ENCODE measurements at places on chromosomes 2 and 18.

- no peak for DNase-seq
These were observed 13.0 kb downstream of the PTMA start for GRCh38 chr2:231720987-231721966.

DNA sequence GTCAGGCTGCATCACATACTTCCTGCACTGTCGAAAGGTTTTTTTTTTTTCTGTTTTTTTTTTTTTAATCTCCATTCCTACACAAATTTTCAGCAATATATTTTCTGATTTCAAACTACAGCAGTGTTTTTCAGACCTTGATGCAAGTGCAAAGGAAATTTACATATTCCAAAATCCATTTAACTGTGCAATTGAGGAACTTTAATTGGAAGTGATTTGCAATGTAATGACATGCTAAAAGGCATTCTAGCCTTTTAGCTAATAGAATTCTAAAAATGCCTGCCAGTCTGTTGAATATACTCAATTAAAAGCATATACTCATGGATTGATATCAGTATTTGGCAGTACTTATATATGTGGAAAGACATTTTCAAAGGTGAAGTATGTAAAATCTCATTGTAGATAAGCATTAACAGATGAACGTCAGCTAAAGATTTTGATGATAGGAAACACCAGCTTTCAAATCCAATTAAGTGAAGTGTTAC is 210.5 kb downstream of the OTX1 start:
- DNase-seq = no peak

DNA sequence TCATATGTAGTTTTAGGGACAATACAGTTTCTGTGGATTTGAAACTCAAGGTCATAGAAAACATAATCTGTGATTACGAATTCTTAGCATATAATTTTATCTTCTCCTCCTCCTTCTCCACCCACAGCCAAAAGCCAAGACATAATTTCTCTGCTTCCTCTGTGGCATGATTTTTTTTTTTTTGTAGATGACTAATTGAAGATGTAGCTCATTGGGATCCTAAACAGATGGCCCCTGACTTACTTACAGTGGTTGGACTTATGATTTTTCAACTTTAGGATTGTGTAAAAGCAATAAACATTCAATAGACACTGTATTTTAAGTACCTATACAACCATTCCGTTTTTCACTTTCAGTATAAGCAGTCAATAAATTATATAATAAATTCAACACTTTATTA is 42.3 kb downstream of the FSIP2 start:
- DNase-seq = no peak

DNA sequence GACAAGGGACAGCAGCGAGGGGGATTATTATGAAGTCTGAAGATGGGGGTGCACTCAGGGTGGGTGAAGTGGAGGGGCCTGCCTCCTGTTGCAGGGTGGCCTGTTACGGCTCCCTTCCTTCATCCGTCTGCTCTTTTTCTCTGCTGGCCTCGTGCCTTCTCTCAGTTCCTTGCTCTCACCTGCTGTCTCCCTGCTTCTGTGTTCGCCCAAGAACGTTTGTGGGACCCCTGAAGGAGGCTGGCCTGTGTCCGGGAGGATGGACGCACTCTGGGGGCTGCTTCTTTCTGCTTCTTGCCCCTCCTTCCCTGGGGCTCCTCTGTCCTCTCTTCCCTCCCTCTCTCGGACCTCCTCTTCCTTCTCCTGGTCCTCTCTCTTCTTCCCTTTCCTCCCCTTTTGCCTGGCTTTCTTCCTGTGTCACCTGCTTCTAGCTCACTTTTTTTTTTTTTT is 13.8 kb downstream of the MROH2A start:
- no peak for DNase-seq

- DNase-seq = no peak
These were observed 166.6 kb upstream of the SETBP1 start for GRCh38 chr18:44514106-44514505.

DNA sequence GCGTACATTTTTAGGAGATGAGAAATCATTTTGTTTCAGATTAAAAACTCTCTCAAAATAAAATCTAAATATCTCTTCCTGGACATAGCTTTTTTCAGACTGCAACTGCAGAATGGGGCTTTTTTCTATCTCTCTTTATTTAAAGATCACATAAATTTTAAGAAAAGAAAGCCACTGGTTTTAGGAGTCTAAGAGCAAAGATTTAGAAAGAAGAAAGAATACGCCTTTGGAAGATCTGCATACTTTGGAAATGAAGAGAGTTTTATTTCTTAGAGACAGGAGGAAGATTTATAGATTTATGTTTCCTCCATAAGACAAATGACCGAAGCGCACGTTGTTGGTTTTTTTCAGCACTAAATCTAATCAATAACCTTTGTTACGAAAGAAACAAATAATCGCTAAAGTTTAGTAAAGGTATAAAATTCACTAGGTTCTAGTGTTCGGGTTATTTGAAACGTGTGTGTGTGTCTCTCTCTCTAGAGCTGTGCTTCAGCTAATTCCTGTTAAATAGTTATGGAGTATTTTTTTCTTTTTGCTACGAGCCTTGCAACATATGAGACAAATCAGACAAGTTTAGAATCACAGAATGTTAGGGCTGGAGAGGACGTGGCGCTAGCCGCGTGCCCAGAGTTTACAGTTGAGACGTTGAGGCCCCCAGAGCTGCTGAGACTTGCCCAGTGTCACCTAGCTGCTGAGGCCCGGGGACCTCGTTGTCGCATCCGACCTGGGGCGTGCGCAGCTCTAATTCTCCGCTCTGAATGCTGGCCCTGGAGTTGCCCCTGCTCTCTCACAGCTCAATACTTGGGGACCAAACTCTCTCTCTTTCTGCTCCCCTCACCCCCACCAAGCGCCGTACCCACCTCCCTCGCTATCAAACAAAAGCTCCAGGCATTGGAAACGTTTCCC is 69.9 kb downstream of the CTAGE1 start:
- DNase-seq = peak; percentile 30

DNA sequence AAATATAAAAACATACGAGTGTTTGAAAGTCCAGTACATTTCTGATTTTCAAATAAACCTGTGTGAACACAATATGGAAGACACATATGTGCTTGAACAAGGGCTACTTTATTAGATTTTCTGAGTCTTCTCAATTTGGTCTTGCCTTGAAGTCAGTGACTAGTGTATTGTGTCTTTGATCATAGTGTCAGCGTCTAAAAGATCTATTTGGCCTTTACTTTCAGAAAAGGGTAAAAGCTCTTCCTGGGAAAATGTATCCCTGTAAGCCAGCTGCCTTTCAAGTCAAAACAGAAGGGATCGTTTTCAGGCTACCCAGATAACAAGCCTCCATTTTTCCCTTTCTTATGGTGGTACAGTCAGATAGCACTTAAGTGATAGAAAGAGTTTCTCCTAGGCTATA is 471.9 kb downstream of the CMPK2 start:
- no peak for DNase-seq

DNA sequence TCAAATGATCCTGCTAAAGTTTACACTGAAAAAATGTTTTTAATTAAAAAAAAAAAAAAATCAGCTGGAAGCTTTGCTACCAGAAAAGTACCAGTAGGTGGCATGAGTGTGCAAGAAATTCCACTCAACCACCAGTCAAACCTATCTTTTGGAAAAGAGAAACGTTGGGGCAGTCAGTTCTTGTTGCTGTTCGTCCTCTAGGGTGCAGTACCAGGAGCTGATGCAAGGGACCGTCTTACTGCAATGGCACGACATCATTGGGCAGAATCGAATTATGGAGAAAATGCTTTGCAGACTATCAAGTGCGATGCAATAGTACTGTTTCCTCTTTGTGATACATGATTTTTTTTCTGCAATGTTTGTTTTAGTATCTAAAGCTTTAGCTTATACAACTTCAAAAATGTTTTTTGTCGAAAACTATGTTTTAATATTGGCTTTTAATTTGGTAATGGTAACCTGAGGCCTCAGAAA is 18.3 kb downstream of the YPEL5 start:
- peak; percentile 95 for DNase-seq

GRCh38 chr18:47953471-47953931 is 23.0 kb upstream of the SMAD2 start:
- DNase-seq = peak; percentile 69

DNA sequence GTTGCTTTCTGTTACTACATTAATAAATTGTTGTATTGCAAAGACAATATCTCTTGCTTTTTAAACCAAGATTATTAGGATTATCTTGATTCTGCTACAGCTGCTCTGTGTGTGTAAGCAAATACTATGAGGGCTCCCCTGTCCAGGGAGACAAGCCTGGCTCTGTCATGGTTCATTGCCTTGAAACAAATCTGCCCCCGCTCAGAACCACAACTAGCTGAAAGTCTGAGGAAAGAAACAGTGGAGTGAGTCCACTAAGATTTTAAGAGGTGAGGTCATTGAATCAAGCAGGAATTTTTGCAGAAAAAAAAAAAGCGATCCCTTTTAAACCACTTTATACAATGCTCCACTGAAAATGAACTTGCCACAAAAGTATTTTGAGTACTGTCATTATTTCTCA is 30.8 kb upstream of the LRRTM4 start:
- no peak for DNase-seq

DNA sequence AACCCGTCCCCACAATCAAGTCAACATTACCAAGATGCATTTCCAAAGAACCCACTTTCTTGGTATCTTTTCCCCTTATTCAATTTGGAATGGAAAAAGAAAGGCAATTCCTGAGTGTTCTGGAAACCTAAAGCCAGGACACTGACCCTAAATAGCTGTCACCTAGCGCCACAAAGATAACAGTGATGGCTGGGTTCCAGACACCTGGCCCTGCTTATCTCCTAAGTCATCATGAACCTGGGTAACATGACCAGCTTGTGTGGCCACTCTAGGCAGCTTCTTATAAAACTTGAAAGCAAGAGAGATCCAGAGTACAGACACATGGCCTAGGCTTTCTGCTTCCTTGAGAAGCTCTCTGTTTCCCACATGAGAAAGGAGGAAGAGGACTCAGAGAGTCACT is 95.4 kb downstream of the BOD1L2 start:
- DNase-seq = no peak

- no peak for DNase-seq
These were observed 26.4 kb downstream of the CCNT2 start for GRCh38 chr2:134944975-134945374.

GRCh38 chr2:157657858-157658257 is 29.2 kb upstream of the ACVR1C start:
- no peak for DNase-seq

DNA sequence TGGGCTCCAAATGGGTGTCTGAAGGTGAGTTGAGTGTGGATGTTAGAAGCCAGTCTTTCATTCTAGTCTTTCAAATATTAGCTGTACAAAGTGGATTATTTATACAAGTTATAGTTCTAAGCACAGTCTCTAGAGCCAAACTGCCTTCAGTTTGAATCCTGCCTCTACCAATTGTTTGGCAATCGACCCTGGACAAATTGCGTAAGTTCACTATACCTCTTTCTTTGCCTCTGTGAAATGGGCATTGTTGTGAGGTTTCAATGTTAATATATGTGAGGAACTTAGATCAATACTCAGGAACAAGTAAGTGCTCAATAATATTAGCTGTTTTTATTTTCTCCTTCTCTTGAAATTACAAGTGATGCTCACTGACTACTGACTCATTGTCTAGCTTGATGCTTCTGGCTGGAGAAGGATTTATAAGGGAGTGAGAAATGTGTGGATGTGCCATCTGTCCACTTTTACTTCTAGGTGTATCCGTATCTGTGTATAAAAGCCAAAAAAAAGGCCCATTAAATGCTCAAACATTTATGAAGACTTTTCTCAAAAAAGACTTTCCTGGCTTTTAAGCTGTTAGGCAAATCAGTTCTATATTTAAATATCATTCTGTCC is 48.1 kb upstream of the RAPH1 start:
- no peak for DNase-seq

GRCh38 chr18:58536202-58536516 is 92.7 kb downstream of the ALPK2 start:
- no peak for DNase-seq

- no peak for DNase-seq
These were observed 41.0 kb downstream of the SLC66A3 start for GRCh38 chr2:11196246-11196645.

DNA sequence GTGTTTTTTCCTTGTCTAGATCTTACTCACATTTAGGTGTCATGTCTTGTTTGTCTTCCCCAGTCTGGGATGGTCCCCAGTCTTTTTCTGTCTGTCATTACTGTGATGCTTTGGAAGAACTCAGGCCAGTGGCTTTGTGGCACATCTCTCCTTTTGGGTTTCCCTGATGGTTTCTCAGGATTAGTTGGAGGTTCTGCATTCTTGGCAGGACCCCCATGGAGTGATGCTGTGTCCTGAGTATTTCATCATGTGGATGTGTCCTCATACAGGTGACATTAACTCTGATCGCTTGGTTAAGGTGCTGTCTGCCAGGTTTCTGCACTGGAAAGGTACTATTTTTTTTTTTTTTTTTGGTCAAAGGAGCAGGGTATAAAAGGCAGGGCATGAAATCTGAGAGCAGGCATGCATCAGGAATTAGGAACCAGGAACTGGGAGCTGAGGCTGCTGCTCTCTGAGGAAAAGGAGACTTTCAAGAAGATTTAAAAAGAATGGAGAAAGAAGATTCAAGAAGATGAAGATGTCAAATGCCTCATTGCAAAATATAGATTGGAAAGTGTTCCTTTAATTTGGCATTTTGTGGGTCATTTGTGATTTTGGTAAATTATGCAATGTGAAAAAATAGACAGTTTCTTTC is 85.3 kb downstream of the NUP35 start:
- no peak for DNase-seq

GRCh38 chr2:59888015-59888414 is 665.4 kb downstream of the BCL11A start:
- DNase-seq = no peak
